Neuronal stem cell (in vitro differentiated cells): ENCODE measurements at places on chromosomes 3 and 15.

DNA sequence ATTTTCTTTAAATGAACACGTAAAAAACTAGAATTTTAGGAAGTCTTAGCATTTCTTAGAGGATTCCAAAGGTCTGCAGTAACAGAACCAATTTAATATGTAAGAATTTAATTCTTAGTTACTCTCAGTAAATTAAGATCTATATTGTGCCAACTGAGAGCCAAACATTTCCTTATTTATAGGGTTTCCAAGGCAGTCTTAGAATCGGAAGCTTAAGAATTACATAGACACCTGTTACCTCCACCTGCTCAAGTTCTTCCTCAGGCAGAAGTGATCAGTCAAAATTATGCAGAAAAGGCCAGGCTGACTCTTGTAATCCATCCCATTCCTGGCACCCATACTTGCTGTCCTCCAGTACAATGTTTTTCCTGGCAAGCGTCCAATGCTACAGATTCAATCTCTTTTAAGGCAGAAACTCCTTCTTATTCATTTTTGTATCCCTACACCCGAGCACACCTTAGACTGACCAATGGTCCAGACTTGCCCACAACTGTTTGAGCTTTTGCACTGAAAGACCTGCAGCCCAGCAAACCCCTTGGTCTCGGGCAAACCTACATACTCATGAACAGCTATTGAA, 64.3 kb downstream of the NCEH1 start:
- DNase-seq, result no peak

GRCh38 chr15:38196076-38196475, 56.6 kb upstream of the SPRED1 start:
- no peak for DNase-seq

GRCh38 chr3:122681284-122681973, 790 bp downstream of the PARP14 start:
- no peak for DNase-seq

- no peak for DNase-seq
Observed at GRCh38 chr3:101182734-101183133, 137.6 kb downstream of the IMPG2 start.

- DNase-seq, result no peak
Observed at GRCh38 chr3:30286007-30286669, 320.3 kb upstream of the TGFBR2 start.

DNA sequence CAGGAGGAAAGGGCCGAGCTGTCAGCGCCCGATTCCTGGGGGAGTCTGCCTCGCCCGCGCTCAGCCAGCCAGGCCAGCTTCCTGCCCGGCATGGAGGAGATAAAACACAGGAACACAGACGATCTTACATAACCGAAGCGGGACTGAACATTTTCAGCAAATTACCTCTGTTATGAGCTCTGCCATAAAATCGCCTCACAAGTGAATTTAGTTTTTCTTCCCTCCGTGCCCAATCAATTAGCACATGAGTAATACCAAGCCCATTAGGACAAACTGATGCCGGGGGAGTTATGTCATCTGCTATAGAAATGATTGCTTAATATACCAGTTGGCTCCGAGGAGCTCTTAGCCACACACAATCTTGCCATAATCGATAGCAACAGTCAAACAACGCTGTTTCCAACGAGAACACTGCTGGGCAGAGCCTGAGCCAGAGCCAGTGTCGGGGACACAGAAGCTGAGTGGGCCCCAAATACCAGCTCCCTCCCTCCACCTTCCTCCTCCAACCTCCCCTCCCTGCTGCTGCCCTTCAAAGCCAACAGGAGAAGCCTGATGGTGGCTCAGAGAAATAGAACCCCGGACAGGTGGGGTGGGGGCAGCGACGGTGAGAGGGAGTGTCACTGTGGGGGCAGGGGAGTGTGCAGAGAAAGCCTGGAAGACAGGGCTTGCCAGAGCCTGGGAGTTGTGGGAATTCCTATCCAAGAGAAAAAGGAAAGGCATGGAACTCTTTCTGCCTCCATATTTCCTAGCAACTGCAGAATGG, 279.4 kb upstream of the TLE3 start:
- no peak for DNase-seq

- no peak for DNase-seq
Observed at GRCh38 chr3:14914779-14915117, 32.6 kb upstream of the NR2C2 start.

DNA sequence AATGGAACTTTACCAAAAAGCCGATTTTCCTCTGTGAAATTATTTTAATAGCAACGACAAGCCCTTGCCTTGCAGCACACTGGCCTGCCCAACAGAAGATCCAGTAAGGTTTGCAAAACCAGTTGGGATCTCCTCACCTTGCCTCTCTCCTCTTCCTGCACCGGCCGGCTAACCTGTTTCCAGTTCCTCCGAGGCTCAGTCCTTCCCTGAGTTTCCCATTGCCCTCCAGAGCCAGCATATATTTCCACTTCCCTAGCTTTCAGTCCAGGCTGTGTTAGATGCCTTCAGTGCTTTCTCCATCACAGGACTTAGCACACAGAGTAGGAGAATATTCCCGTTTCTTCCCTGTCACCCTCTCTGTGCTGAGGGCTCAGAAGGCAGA, 60.3 kb downstream of the NOX5 start:
- no peak for DNase-seq

GRCh38 chr3:58989163-58989562, 60.7 kb downstream of the CFAP20DC start:
- no peak for DNase-seq

GRCh38 chr3:46271209-46271745, 29.0 kb downstream of the CCR3 start:
- DNase-seq, result no peak

- no peak for DNase-seq
Observed at GRCh38 chr15:61480863-61481262, 251.8 kb upstream of the RORA start.

- DNase-seq, result no peak
Observed at GRCh38 chr15:72787526-72787925, 4.0 kb upstream of the ADPGK start.

DNA sequence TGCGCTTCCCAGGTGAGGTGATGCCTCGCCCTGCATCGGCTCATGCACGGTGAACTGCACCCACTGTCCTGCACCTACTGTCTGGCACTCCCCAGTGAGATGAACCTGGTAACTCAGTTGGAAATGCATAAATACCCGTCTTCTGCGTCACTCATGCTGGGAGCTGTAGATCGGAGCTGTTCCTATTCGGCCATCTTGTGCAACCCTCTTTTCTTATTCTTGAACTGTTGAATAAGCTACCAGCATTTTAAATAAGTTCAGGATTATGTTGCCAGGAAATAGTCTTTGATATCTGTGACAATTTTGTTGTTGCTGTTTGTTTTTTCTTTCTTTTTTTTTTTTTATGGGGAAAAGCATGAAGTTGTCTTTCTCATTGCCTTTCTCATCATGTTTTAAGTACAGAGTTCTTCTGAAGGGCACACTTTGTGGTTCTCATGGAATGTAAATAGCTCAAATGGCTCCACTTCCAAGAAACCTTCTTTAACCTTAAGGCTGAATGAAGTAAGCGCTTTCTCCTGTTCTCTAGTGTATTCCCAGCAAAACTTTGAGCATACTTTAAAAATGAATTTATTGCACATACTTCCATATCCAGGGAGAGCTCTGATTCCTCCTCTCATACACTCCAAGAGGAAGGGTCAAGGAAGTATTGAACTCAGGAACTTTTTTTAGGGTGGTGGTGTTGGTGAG, 468.0 kb upstream of the TBL1XR1 start:
- no peak for DNase-seq
